ENCODE measurements at places on chromosomes 7 and 10.

DNA sequence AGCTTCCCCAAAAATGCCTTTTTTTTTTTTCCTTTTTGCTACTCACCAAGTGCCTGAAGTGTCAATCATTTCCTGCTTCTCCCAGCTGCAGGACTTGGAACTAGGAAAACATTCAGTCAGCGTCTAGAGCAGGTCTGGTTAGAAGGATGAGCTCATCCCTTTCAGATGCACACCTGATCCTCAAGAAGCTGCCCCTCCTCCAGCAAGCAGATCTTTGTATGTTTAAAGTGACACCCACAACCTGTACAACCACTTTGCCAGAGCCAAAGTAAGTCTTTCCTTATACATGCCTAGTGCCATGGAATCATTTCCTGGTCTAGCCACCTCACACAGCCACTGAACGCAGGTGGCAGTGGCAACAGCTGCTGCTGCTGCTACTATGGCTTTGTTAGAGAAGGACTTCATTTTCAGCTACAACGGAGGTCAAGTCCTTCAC lies 10.4 kb upstream of the USP54 start:
- no peak for DNase-seq

GRCh38 chr7:117489911-117490310 lies 10.1 kb downstream of the CFTR start:
- DNase-seq = no peak

DNA sequence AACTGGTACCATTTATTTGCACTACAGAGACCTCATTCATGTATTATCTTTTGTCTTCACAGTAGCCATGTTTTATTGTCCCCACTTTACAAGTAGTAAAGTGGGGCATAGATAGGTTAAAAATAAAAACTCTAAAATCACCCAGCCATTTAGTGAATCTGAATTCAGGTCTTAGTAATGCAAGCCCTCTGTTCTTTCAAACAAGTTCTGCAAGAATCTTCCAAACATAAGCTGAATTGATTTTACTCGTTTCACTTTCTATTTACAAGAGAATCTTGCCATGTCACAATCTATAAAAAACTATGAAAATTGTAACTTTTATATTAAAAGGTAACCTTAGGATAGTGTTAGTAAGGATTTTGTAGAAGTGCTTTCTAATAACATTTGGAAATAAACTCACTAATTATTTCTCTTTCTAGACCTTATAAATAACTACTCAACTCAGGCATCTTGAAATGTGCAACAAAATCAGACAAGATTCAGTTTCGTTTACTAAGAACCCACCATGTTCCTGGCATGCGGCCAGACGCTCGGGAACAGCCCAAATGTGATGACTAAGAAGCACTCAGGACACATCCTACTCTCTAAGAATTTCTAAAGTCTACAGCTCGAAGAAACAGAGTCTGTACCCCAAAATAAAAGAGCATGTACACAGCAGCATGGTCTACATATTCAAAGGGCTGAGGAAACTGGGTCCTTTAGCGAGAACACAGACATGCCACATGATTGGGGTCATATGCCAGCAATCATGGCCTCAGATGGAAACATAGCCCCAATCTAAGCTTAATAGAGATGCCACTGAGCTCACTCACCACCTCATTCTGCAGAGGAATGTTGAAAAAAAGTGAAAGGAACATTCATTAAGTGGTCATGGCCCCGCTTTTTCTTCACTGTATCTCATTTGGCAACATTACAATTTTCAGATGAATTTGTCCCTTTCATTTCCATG lies 167.6 kb downstream of the AMPH start:
- DNase-seq = no peak

- no peak for DNase-seq
Measured at GRCh38 chr7:3446786-3447185, 145.7 kb downstream of the SDK1 start.

DNA sequence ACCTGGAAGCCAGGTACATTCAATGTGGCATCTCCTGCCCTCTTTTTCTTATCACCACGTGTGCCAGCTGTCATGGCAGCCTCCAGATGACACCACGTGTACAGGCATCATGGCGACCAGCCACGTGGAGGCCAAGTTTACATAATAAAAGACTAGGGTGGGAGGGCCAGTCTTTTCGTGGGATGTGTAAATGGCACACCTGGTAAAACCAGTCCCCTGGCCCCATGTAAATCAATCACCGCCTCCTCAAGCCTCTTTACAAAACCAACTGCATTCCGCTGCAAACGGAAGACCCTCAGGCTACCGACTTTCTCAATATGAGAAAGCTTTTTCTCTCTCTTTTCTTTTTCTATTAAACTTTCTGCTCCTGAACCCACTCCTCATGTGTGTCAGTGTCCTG lies 65.1 kb upstream of the PHF14 start:
- DNase-seq = no peak

DNA sequence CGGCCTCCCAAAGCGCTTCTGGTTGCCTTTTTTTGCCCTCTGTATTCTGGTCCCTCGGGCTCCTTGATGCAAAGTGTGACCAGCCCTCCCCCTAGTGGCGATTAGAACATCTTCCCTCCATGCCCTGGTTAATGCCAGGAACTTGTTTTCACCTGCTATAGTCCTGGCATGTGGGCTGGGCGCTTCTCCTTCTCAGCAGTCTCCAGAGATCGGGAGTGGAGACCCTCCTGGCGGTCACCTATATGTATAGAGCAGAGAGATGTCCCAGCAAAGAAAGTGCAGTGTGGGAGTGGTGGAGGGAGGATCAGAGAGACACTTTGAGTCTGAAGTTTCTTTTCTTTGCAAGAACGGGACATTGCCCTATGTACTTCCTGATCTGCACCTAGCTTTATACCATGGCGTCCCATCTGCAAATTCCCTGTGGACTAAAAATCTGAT lies 264.1 kb downstream of the OTUD1 start:
- DNase-seq = no peak

GRCh38 chr10:4329225-4329624 lies 496.8 kb upstream of the AKR1E2 start:
- no peak for DNase-seq

DNA sequence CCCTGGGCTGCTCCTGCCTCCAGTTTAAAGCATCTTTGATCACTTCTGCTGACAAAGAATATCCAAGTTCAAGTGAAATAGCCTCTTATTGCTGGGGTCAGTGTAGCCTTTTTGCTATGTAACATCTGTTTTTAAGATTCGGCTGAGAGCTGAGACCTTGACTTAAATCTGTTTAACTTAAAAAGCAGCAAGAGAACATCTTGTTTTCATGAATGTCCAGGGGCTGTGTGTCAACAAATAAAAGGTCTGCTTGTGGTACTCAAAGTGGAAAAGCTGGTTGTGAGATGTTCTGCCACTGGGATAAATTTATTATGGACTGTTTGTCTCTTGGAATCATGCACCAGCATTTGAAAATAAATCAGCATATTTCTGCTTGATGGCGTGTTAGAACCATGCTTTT lies 73.2 kb downstream of the CALD1 start:
- DNase-seq = no peak

- DNase-seq = no peak
Measured at GRCh38 chr10:90784771-90785170, 73.1 kb downstream of the HTR7 start.

DNA sequence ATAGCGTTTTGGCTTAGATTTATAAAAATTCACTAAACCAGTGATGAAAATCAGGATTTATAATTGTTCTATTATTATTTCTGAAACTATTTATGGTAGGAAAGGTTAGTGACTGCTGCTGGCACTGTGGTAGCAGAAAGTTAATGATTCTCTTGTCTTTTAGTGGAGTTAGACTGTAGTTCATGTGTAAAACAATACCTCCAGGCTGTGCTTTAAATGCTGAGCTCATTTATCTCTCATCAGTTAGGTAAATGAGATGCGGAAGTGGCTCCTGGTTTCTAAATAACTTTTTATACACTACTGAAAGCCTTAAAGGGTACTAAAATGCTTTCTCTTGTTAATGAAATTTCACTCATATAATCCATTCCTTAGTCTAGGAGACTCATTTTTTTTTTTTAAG lies 326.8 kb upstream of the POT1 start:
- no peak for DNase-seq

DNA sequence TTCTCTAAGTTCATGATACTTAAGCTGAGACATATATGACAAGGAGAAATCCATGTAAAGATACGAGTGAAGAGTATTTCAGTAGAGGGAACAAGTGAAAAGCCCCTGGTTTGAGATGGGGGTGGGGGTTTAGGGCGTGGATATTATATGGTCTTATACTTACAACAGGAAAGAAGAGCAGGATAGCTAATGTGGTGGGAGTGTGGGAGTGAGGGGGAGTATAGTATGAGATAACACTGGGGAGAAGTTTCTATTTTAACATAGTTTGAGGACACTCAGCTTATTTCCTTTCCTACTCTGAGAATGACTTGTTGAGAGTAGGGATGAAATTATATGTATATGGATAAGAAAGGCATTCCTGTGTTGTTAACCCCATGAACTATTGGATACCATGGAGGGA lies 36.5 kb downstream of the MCU start:
- no peak for DNase-seq

GRCh38 chr10:35352097-35352496 lies 15.8 kb downstream of the CCNY start:
- no peak for DNase-seq

- DNase-seq = no peak
Measured at GRCh38 chr10:118369641-118370205, 27.6 kb upstream of the FAM204A start.
